ENCODE measurements at places on chromosomes 12 and 14.
A peak's percentile ranks its signal among the peaks of the same experiment; 100 is the strongest.

DNA sequence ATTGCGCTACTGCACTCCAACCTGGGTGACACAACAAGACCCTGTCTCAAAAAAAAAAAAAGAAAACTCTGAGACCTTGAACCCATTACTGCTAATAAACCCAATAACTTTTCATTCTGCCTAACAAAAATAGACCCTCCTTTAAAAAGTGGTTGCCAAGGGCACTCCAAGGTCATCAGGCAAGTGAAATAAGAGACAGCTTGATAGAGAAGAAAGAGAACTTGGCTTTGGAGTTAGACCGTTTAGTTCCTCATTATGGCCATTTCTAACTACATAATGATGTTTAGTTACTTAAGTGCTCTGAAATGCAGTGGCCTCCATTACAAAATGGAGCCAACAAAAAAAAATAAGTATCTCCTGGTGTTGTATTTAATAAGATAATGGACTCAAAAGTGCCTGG is 55.9 kb downstream of the PHLDA1 start:
- no peak for DNase-seq

- DNase-seq: no peak
Observed at GRCh38 chr14:27205036-27205435, 607.2 kb upstream of the NOVA1 start.

GRCh38 chr14:67815573-67816225 is 691 bp downstream of the ZFYVE26 start:
- peak; percentile 57 for DNase-seq

DNA sequence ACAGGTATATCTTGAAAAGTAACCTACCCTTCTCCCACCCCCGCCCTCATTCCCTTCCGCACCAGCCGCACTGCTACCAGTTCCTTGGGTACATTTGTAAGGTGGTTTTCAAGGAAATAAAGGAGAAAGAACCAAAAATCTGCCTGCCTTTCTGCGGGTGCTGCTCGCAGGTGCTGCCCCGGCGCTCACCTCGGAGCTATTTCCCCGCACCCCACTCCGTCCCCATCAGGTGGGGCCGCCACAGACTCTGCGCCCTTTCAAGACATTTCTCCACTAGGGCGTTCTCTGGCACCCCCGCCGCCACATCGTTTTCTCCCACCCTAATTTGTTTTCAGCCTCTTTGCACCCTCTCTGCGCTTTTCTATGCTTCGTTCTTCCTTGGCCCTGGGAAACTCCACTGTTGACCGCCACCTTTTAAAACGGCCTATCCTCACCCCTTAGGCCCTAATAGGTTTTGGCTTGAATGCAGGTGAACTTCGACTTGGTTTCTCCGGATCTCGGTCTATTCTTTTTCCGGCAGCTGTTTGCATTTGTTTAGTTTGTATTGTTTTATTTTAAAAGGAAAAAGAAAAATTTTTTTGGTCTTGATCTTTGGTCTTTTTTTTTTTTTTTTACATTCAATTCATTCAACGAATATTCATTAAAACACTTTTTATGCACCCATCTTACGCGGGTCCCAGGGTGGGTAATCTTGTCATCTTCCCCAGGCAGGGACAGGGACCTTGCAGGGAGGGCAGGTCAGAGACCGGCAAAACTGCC is 3.0 kb downstream of the VSX2 start:
- no peak for DNase-seq

GRCh38 chr12:68750506-68750905 is 4.5 kb downstream of the SLC35E3 start:
- no peak for DNase-seq

- DNase-seq: no peak
Observed at GRCh38 chr12:2633825-2634200, 161.0 kb upstream of the FKBP4 start.

GRCh38 chr12:4812624-4813327 is 92.6 kb downstream of the GALNT8 start:
- DNase-seq: no peak

Measured in fibroblast of the aortic adventitia (primary cell).